ENCODE measurements at places on chromosomes 7 and 10. TPM values are rescaled to one million over a fixed set of nuclear protein-coding genes. Genes with fewer than 3 reads are reported as not detected.

Gene NEUROD6
- not detected for total RNA-seq

Gene CYP3A4
- total RNA-seq = not detected

Gene ASAH2
- 3.2 TPM for total RNA-seq

Gene RGS10
- 26.1 TPM for total RNA-seq

Gene TDRD1
- total RNA-seq = 0.13 TPM

Gene STAMBPL1
- total RNA-seq = 48.9 TPM

Gene HTRA1
- total RNA-seq = 591 TPM

All from smooth muscle cell of the pulmonary artery (primary cell).